Inflammatory macrophage treated with lipopolysaccharide for 4 hours (primary cell): ENCODE measurements at places on chromosomes 13 and 19.
A peak's percentile ranks its signal among the peaks of the same experiment; 100 is the strongest.

GRCh38 chr13:95644601-95645052 lies at the start of gene DZIP1:
TSS of gene DZIP1 (minus strand) at chr13:95644706. CDS start at chr13:95642029, 2,677 bp downstream.
- DNase-seq = peak; percentile 38

- DNase-seq = peak; percentile 46
These were observed 2.3 kb upstream of the HAS1 start for GRCh38 chr19:51726049-51726448.

GRCh38 chr13:92175330-92175729 lies 776.9 kb downstream of the GPC5 start:
- peak; percentile 54 for DNase-seq

DNA sequence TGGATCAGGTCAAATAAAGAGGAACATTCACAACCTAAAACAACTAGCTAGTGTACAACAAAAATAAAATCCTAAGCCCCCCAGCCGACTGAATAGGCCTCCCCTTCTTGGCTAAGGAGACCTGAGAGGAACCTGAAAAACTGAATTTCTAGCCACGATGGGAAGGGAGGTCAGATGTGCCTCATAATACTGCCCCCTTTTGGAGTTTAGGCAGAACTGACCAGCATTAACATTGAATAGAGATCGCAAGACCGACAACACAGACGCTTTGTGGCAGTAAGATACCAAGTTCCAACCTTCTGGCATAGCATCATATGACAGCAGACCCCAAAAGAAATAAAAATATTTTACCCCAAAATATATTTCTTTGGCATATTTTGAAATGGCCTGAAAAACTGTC lies 15.9 kb downstream of the CBY2 start:
- DNase-seq = peak; percentile 49

- DNase-seq = no peak
These were observed 34.5 kb upstream of the FAM216B start for GRCh38 chr13:42746866-42747265.

- DNase-seq = no peak
These were observed 202.3 kb upstream of the KLF12 start for GRCh38 chr13:74336546-74336945.

DNA sequence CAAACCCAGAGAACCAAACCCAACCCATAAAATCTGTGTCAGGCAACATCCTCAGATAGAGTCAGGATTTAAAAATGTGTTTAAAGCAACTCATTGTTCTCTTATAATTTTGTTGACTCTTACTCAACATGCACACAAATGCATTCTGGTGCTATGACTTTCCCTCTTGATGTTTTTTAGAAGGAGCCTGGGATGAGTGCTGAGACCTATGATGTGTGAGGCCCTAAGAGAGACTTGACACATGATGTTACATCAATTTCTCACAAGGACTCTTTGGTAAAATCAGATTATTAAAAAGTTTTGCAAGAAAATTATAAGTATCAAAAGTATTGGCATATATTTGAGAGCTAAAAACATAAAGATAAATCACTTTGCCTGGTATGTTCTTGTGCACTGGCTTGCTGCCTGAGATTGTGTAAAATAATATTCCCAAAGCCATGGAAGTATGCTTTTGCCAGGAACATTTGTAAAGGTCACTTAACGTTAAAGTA lies 173.9 kb downstream of the DCLK1 start:
- no peak for DNase-seq

- no peak for DNase-seq
These were observed 4.3 kb upstream of the LRFN3 start for GRCh38 chr19:35931874-35932202.

DNA sequence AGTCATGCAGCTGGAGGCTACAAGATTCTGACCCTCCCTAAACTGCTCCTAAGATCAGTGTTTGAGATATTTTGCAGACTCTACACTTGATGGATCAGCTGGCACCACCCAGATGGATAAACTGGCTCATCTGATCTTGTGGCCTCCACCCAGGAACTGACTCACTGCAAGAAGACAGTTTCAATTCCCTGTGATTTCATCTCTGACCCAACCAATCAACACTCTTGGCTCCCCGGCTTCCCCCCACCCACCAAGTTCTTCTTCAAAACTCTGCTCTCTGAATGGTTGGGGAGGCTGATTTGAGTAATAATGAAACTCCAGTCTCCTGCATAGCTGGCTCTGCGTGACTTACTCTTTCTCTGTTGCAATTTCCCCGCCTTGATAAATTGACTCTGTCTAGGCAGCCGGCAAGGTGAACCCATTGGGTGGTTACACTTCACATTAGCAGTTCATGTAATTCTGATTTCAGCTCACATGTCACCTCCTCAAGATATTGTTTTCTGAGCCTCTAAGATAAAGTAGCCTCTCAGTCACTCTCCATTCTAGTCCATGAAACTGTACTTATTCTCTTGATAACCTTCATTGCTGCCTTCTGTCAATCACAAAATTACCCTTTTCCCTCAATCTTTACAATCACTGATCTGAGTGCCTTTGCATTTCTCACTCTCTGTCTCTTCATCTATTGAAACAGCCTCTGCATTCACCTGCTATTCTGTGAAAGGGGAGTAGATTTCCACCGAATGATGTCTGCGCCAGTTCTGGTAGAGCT lies 9.9 kb upstream of the FPR3 start:
- peak; percentile 100 for DNase-seq

DNA sequence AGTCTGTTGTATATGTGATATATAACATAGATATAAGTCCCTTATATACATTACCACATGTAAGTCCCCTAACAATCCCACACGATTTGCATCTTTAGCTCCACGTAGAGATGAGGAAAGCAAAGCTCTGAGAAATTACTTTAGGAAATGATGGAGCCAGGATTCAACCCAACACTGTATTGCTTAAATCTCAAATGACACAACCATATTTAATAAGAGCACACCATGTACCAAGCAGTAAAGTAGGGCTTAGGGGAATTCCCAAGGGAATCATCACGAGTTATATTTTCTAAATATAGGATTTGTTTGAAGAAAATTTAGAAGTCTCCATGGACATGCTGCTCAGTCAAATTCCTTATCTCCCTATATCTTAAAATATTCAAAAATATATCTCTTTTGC lies 61.3 kb upstream of the POMP start:
- peak; percentile 49 for DNase-seq

GRCh38 chr19:32150605-32151004 lies 194.8 kb upstream of the ZNF507 start:
- no peak for DNase-seq

- DNase-seq = no peak
These were observed 694.3 kb upstream of the SGCG start for GRCh38 chr13:22486490-22486889.

DNA sequence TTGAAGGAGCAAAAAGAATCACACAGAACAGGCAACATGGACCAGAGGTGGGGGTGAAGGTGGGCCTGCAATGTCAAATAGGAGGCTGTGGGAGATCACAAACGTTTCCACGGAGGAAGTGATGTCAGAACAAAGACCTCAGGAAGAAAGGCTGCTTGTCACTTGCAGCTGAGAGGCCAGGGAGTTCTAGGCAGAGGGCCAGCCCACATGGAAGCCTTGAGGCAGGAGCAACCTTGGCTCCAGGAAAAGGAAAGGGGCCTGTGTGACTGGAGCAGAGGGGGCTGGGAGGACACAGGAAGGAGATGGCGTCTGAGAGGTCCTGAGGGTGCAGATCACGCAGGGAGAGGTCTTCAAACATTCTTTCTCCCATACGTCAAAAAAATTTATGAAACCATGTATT lies 16.3 kb downstream of the ZNF160 start:
- no peak for DNase-seq

- no peak for DNase-seq
These were observed 94.5 kb downstream of the ANKRD10 start for GRCh38 chr13:110820322-110820721.

- no peak for DNase-seq
These were observed 27.6 kb downstream of the GPALPP1 start for GRCh38 chr13:45016792-45017425.
